ENCODE measurements at places on chromosomes 2 and 18. TPM values are rescaled to one million over a fixed set of nuclear protein-coding genes. Genes with fewer than 3 reads are reported as not detected.

DNA sequence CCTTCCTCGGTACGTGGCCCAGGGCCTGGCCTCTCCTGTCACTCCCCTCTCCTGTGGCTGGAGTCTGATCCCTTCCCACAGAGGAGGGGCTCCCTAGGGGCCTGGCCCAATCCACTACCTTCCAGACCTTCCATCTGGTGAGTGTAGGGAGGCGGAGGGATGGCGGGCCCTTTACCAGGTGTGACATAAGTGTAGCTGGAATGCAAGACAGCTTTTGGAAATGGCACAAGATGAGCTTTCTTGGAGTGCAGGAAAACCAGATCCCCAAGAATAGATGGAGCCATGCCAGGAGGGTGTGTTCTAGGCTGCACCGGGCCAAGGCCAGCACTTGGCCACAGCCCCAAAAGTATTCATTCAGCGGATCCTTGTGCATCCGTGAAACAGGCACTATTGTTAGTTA lies 30.1 kb downstream of the IGFBP5 start:
- DNase-seq = no peak

Gene DSG1
- not detected for polyA plus RNA-seq

DNA sequence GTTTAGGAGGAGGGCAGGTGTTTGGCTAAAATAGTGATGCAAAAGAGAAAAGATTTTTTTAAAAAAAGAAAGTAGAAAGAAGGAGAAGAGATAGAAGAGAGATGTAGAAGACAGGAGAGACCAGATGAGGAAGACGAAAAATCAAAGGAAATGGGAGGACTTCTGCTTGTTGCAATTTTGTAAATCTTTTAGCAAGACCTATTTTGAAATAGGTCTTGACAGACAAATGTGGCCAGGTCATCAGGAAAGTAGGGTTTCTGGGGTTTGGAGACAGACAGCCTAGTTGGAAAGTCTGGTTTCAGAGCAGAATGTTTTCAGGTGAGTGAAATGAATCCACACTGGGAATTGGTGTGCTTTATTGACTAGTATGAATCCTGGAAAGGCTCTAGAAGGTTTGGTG lies 104.5 kb upstream of the CAVIN2 start:
- no peak for DNase-seq

DNA sequence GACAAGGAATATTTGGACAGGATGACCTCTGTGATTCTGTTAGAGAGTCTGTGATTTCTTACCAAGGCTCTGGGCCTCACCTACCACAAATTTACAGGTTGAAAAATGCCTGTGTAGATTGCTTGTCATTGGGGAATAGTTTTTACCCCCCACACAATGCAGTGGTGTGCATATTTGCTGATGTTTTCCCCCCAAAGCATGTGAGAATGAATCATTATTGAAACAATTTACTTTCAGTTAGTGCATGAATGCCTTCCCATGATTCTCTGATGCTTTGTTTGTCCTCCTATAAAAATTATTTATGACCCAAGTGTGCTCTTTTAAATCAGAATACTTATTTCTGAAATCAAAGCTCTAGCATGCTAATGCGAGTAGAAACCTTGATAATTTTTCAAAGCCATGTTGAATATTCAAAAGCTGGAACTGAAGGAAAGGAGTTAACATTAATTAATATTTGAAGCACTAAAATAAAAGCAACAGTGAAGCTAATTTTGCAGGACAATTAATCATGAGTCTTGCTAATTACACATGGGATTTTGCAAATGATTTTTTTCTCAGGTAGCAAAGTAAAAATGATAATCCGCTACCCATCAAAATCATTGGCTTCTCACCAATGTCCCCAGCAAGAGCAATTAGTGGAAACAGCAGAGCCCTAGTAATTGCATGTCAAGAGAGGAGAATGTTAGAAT lies 361.2 kb upstream of the HNRNPA3 start:
- DNase-seq = no peak

Gene ALK
- polyA plus RNA-seq = not detected

GRCh38 chr2:225468131-225468530 lies 68.6 kb downstream of the NYAP2 start:
- DNase-seq = peak; percentile 4

DNA sequence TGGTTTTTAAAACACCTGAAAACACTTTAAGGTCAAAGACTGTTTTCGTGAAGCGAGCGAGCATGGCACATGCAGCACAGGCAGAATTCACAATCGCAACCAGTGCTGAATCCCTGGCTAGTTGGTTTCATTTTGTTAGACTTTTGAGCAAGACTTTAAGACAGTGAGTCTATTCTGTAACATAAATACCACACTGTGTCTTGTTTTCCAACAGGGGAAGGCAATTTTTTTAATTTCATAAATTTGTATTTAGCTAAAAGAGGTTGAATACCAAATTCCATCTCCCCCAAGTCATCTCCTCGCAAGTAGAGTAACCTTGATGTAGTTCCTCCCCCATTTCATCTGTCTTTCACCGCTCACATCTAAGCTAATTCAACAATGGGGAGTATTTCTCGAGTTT lies 1.4 kb downstream of the CERKL start:
- peak; percentile 12 for DNase-seq
